ENCODE measurements at places on chromosomes 3 and 15.

- no peak for DNase-seq
Measured at GRCh38 chr15:35741395-35741794, 195.4 kb upstream of the DPH6 start.

DNA sequence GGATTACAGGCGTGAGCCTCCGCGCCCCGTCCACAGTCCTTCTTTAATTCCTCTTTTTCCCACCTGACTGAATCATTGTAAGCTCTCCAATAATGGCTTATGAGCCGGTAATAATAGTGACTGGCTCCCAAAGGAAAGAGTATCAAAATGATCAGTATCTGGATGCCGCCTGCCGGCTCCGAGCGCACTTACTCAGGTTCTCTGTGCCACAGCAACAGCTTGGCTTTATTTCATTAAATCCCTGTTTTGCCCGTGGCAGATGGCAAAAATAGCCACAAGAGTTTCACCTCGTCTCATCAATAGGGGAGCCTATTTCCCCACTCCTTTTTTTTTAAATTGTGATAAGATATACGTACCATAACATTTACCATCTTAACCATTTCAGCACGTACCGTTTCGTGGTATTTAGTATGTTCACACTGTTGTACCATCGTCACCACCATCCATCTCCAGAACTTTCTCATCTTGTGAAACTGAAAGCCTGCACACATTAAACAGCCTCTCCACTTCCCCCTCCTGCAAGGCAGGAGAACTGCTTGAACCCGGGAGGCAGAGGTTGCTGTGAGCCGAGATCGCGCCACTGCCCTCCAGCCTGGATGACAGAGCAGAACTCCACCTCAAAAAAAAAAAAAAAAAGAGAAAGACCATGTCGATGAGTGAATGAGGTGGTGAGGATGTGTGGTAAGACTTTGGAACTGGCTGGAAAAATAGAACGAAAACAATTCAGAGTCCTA is 80.7 kb upstream of the DLG1 start:
- no peak for DNase-seq

DNA sequence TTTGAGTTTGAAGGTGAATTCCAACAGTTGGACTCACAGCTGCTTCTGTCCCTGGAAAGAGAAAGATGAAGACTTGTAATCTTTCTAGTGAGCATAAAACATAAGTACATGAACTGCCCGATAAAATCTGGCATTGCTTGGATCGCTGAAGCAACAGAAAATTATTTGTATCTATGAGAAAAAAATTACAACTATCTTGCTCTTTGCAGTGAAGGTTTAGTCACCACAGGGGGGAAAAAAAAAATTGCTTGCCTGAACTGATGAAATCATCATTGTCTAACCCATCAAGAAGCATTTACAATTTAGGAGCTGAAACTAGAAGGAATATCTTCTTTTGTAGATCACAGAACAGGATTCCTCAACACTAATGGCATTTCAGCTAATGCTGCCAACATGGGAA is 20.0 kb downstream of the TMEM207 start:
- no peak for DNase-seq

GRCh38 chr15:99906793-99907192 is 173.6 kb upstream of the LYSMD4 start:
- DNase-seq = no peak

GRCh38 chr15:42355291-42355690 is 4.0 kb upstream of the CAPN3 start:
- DNase-seq = no peak

- DNase-seq = peak; percentile 58
Measured at GRCh38 chr3:171850320-171850959, 7.3 kb downstream of the TMEM212 start.

GRCh38 chr3:103873021-103873420 is 1438.2 kb downstream of the ZPLD1 start:
- no peak for DNase-seq

GRCh38 chr3:43394041-43394554 is 107.8 kb downstream of the SNRK start:
- no peak for DNase-seq

DNA sequence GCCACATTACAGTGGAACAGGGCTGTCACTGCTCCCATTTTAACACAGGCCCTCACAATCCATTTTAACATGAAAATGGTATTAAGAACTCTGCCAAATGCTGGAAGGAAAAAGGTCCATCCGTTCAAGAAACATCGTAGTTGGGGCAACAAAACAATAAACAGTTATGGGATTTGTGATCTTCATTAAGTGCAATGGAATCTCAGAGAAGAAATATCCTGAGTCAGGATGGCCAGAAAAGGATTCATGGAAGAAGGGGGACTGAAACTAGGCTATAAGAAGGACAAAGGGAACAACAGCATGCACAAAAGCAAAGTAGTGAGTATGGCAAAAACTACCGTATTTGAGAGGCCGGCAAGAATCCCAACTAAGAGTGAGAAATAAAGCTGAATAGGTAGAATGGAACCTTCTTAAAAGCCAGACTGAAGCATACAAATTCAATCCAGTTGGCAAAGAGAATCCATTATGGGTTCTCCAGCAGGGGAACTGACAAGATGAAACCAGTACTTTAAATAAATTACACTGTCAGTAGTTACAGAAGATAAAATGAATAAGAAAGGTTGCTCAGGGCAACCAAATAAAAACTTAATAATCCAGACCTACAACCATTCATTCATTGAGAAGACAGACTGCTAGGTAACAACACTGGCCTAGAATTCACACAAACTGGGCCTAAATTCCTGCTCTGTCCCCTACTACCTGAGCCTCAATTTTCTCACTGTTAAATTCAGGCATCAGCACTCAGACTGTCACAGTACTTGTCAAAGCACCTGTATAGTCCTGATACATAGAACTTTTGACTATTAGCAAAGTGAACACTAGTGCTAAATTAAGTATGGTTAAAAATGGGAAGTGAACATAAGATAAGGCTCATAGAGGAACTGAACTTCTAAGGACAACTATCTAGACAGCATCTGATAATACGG is 6.3 kb downstream of the TBL1XR1 start:
- no peak for DNase-seq

- no peak for DNase-seq
Measured at GRCh38 chr3:112273536-112273935, 20.5 kb downstream of the SLC9C1 start.

GRCh38 chr3:67011414-67012131 is 13.5 kb downstream of the KBTBD8 start:
- no peak for DNase-seq

DNA sequence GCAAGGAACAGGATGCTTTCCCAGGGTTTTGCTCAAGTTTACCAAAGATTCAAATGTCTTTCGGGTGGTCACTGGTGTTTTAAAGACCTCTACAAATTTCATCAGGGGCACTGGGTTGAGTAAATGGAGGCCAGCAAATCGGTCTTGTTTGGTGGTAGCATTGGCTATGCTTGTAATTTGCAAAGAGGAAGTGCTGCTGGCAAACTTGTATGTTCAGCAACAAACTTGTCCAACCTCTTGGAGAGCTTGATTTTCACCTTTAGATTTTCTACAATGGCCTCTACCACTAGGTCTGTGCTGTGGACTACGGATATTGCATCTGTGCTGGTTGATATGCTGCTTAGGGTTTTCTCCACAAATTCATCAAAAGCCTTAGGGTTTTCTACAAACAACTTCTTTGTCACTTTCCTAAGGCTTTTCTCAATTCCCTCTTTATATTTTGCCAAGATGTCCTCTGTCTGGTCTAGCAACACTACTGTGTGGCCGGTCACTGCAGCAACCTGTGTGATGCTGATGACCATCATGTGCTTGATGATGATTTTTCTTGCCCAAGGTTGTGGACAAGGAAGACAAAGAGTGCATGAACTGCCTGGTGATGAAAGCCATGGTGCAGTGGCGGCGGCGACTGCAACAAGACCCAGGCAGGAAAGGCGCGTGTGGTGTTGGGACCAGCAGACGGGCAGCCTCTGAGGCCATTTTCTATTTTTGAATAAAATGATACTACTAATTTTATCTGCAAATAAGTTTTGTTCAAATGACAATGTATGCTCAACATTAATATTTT is 50.8 kb downstream of the RFX7 start:
- DNase-seq = no peak

DNA sequence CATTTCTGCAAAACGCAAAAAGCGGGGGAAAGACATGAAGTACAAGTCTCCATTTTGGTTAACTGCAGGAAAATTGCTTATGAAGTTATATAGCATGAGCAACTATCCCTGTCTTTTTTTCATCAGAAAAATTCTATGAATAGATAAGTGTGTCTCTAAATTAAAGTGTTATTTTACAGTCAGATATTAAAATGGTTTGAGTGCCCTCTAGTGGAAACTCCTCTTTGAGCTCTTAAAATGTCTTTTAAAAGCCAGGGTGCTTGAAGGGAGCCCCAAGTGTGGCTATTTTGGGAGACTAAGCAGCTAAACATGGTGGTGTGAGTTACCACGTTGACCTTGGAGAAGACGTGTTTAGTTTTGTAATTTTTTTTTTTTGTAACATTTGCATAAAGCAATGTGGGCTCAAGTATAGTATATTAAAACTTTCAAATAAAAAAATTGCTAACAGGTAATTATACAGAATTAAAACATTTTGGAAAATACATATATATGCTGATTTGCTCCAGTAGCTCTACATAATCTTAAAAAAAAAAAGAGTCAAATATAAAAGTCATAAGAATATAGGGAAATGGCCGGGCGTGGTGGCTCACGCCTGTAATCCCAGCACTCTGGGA is 77.2 kb downstream of the PPP2R3A start:
- peak; percentile 7 for DNase-seq

DNA sequence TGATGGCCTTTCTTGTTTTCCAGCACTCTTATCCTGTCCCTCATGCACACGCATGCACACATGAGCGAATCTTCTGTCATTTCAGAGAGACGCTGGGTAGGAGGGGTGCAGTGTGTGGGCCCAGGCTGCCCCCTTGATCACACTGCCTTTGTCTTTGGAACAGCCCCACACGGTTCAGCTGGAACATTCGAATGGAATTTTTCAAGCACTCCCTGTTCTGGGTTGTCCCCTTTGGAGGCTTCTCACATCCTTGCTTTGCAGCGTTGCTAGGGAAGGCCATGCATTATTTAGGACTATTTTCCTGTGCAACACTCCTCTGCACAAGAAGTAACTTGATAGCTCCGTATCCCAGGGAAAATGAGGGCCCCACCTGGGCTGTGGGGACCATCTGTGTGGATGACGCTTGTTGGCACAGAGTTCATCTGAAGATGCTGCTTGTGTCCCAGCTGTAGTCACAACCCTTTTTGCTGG is 78.4 kb downstream of the SPSB4 start:
- DNase-seq = no peak

DNA sequence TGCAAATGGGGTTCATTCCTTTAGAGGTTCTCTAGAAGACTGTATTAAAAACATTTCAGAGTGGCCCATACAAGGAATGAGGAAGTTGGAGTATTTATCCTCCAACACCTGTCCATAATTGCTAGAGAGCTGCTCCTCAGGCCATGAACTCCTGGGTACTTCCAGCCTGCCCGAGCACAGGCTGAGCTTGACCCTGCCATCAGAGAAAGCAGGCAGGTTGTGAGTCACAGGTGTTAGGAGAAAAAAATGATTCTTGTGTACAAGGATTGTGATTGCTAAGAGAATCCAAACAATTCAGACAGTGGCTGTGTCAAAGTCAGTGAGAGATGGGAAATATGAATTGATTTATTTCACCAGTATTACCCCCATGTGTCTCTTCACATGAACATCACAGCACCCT is 156.8 kb upstream of the GADL1 start:
- DNase-seq = no peak

GRCh38 chr3:47791193-47791855 is 9.6 kb upstream of the SMARCC1 start:
- no peak for DNase-seq

- DNase-seq = no peak
Measured at GRCh38 chr15:80518522-80518921, 114.3 kb downstream of the ARNT2 start.

- DNase-seq = no peak
Measured at GRCh38 chr3:190718671-190719070, 143.8 kb downstream of the GMNC start.

DNA sequence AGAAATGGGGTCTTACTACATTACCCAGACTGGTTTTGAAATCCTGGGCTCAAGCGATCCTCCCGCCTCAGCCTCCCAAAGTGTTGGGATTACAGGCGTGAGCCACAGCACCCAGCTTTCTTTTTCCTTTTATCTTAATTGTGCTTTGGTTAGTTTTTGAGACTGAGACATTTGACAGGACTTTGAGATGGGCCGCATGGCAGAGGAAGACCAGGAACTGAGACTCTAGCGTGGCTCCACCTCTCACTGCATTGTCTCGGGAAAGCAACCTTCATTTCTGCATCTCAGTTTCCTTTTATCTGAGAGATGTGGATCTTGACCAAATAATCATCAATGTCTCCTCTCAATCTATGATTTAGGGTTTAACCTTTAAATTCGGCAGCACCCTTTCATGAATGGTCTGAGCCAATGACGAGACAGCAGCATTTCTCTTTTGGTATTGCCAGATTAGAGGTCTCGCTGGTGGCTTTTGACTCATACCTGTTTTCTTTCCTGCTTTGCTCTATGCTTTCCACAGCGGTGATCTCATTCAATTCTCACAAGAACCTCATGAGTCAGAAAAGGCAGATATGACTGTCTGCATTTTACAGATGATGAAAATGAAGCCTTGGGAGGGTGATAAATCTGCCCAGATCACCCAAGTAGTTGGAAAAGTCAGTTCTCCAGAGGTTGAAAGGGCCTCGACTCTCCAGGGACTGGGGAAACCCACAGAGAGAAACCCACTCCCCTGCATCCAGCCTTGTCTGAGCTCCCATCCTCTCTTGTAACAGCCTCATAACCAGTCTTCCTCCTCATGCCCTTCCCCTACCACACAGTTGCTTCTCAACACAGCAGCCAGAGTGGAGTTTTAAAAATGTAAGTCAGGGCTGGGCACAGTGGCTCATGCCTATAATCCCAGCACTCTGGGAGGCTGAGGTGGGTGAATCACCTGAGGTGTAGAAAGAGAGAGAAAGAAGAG is 84.8 kb upstream of the FOXB1 start:
- no peak for DNase-seq

GRCh38 chr3:172098698-172099494 is 59.5 kb downstream of the FNDC3B start:
- peak; percentile 69 for DNase-seq

DNA sequence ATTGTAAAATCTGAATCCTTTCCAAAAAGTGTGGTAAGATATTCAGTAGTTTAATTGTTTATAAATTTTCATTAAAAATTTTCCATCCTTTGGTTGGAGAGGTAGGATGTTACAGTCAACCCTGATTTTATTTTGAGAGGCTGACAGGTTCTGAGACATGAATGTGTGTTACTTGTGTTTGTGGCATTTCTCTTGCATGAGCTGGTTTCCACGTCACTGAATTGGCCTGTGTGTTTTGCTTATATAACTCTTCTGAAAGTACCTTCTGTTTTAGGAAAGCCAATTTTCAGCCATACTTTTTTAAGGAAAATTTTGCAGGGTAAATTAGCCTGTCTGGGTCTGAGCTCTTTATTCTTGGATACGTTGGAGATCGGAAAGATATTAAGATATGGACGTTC is 30.7 kb downstream of the PXYLP1 start:
- no peak for DNase-seq

- DNase-seq = no peak
Measured at GRCh38 chr3:57820479-57820878, 64.4 kb downstream of the SLMAP start.

DNA sequence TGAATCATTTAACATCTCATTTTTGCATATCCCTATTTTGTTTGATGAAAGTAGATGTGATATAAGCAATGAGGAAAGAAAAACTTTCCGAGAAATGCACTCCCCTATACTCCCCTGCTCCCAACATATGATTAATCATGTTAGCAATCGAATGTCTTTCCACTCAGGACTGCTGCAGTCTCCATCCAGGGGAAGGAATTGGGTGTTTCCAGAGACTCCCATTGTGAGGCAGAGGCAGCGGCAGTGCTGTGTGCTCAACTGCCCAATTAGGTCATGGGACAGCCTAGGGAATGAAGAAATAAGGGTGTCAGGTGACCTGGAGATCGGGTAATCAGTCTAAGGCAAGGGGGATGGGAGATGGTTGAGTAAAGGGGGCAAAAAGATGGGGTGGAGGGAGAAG is 268.6 kb upstream of the MEIS2 start:
- no peak for DNase-seq

All from ELF-1 (cell line).